Stimulated activated CD8-positive, alpha-beta memory T cell treated with anti-CD3 and anti-CD28 coated beads, Interleukin-4, amount 100 ng/mL, for 48 hours (primary cell): ENCODE measurements at places on chromosomes 2 and 18.

GRCh38 chr2:44668336-44668735, 273.2 kb upstream of the SIX3 start:
- DNase-seq: no peak

DNA sequence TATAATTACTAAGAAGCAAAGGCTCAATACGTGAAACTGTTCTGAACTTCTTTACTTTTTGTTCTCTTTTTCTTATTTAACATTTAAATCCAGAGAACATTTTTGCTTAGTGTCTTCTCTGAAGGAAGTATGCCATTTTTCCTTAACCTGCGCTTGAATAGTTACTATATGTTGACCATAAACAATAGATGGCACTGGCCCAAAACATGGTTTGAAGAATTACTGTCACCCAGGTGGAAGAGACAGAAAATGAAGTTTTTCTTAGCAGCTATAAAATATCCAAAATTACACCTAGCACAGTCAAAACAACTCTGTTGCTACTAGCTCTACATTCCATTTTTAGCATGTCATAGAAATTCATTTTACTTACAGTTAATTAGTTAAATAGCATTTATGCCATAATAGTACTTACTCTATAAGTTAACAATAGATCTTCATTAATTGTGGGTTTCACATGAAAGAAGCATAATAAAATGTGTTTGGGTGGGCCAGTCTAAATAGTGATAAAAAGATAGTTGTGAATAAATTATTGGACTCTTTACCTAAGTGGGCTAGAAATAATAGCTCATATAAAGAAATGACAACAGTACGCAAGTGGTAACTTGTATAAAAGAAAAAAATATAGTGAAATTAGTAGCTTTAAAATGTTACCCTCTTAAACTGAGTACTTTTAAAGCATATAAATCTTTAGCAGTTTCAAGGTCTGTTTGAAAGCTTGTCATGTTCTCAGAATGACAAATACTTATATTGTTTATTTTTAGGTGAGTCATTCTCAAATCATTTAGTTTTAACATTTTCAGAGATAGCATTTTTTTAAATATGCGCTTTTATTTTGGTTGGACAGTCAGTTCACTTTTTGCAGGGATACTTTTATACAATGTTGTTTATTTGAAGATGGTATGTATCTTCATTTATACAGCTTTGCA, 3.7 kb downstream of the ETAA1 start:
- DNase-seq: no peak

DNA sequence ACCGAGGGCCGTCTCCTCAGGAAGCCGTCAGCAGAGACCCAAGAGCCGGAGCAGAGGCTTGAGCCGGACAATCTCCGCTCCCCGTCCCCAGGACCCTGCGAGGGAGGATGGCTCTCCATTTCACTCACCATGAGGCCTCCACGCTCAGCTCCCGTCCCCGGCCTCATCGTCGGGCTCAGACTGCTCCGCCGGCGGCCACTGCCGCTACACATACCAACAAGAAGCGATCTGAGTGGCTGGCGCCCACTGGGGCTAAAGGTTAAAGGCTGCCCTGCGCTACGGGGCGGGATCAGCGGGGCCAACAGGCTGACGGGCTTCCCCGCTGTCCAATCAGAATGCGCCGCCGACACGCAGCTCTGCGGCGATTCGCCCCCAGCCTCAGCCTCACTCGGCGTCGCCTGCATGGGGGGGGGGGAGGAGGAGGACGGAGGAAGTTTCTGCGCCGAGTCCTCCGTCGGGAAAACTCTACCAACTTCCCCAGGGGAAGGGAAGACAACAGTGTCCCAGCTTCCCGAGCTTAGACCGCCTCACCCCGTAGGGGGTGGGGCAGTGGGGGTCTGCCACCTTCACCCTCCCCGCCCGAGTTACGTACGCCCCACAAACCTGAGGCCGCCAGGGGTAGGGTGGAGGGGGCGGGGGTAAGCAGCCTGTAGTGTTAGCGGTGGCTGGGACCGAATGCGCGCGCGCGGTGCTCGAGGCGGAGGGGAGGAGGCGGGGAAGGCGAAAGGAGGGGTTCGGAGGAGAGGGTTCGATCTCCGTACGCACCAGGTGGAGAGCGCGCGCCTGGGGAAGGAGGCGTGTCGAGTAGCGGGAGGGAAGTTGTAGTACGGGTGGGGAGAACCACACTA, at the start of gene PRPF40A:
Gene PRPF40A, minus strand, starts transcription at position 234 of the 848 bp plus-strand sequence. Its CDS starts 22 bp downstream, at position 212.
- DNase-seq: peak; percentile 98

DNA sequence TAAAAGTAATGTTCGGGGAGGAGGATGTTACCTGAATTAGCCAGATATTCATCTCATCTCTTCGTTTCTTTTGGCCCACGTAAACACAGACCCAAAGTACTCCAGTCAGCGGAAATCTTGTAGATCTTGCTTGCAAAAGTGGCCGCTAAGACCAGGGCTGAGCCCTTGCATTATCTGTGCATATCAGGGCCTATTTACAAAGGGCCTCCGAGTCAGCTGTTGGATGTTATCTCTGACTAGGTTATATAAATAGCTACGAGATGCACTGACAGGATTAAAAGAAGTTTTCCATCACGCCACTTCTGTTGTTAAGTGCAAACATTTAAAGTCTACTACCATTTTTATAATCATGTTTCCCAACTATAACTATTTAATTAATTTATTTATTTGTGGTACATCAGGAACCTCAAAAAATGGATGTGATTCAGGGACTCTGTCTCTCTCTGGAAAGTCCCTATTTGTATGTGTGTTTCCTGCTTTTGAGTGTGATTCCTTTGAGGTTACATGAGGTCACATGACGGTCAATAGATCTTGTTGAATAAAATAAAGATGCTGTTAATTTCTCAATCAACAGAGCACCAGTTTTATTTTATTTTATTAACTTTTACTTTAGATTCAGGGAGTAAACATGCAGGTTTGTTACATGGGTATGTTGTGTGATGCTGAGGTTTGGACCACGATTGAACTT, 46.8 kb upstream of the MBOAT2 start:
- DNase-seq: no peak

- DNase-seq: no peak
Measured at GRCh38 chr2:133652398-133652797, 84.1 kb upstream of the NCKAP5 start.

- no peak for DNase-seq
Measured at GRCh38 chr2:69483696-69484095, 46.5 kb upstream of the NFU1 start.

- no peak for DNase-seq
Measured at GRCh38 chr2:8095978-8096377, 585.9 kb upstream of the ID2 start.

- no peak for DNase-seq
Measured at GRCh38 chr2:217939220-217939619, 63.6 kb downstream of the TNS1 start.

DNA sequence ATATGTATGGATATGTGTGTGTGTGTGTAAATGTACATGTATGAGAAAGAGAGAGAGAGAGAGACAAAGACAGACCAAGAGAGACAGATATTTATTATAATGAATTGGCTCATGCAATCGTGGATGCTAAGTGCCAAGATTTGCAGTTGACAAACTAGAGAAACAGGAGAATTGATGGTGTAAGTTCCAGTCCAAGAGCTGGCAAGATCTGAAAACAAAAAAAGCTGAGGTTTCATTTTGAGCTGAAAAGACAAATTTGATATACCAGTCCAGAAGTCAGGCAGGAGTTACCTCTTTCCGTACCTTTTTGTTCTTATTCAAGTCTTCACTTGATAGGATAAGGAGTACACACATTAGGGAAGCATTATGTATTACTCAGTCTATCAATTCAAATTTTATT, 157.8 kb downstream of the COPS8 start:
- DNase-seq: no peak

GRCh38 chr2:97993926-97994325, 1.8 kb downstream of the TMEM131 start:
- DNase-seq: no peak

- no peak for DNase-seq
Measured at GRCh38 chr2:28818053-28818452, 7.4 kb downstream of the SPDYA start.

DNA sequence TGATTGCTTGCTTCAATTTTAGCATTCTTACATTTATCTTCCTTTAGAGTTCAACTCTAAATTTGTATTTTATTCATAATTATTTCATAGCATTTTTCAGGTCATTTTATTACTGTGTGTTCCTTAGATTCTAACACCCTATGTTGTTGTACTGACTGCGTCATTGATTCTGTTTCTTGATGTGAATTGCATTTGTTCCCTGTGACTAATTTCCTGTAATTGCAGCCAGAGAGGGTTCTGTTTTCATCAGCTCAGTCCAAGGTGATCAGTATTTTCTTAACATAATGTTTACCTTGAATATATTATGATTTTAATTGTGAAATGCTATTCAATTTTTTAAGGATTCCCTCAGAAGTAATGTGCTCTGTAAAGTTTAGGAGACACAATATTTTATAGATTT, 970.2 kb upstream of the PIK3C3 start:
- DNase-seq: no peak

GRCh38 chr18:78246050-78246449, 733.6 kb upstream of the SALL3 start:
- no peak for DNase-seq

DNA sequence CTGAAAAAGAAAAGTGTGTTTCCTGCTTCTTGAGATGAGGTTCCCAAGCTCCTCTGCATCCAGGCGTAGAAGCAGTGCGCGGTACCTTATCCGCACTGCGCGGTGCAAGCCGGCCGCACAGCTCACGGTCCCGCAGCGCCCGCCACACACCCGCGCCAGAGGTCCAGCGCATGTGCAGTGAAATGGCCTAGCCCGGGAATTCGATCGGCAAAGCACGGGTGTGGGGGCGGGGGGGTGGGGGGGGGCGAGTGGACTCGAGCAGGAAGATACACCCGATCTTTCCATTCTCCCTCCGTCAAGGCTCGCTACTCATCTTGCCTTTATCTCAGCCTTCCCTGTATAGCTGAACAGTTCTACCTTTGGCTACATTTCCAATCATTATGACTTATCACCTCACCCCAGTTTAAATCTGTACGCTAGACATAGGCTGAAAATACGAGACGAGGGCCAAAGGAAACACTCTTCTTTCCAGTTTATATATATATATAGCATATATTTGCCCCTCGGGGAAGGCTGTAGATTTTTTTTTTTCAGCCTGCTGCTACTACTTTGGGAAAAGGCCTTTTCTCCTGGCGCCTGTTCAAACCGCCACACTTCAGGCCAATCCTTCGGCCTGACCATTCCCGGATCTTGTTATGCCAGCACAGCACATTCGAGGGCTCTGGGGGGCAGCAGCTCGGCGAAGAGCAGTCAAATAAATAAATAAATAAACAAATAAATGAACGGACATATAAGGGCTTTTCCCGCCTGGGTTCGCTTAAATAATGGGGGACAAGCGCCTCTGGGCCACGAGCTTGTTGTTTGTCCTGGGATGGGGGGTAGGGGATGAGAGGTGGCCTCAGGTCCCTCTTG, 10.4 kb downstream of the HOXD8 start:
- DNase-seq: no peak

DNA sequence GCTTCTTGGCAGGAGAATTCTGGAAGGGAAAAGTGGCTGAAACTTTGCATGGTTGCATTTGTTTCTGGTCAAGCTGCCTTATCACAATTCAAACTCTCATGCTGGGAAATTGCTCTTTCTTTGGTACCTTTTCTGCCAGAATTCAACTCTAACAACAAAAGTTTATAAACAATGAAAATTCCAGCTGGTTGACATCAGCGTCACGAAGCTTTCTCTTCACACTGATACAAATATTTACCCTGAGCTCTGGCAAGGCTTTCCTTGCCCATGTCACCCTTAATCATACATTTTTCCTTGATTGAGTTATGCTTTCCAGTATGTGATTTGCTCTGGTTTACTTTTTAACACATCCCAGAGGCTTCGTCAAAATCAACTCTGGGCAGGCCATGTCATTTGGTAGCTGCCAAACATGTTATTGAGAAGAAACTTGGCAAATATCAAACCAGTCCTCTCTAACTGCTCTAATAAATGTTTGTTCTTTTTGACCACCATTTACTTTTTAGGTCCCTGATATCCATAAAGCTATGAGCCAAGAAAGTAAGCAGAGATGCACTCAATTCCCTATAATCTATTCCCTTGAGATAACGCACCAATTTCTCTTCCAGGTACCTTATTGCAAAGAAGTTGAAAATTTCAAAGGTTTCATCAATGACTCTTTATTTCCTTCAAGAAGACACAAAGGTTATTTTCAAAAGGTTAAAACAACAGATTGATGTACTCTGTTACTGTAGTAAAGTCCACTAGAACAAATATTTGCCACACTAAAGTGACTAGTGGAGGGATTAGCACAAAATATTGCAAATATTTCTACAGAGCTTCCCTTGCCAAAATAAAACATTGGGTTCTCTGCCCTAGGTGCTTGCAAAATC, 1241.1 kb upstream of the ZEB2 start:
- DNase-seq: no peak

DNA sequence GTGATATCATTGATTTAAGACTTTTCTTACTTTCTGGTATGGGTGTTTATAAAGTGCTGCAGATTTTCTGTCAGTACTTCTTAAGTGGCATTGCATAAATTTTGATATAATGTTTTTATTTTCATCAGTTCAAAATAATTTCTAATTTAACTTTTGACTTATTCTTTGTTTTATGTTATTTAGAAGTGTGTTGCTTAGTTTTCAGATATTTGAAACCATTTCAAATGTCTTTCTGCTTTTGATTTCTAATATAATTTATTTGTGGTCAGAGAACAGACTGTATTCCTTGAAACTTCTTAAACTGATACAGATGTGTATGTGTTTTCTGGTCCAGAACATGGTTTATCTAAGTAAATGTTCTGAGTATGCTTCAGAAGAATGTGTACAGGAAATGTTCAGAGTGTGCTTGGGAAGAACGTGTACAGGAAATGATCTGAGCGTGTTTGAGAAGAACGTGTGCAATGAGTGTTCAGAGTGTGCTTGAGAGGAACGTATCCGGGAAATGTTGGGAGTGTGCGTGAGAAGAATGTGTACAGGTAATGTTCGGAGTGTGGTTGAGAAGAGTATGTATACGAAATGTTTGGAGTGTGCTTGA, 265.7 kb upstream of the HS6ST1 start:
- no peak for DNase-seq
